ENCODE measurements at places on chromosomes 2 and 18.

GRCh38 chr2:74843433-74843832 is 9.5 kb downstream of the HK2 start:
- DNase-seq, result no peak

GRCh38 chr2:9710311-9710710 is 79.5 kb upstream of the YWHAQ start:
- DNase-seq, result no peak

- DNase-seq, result no peak
Observed at GRCh38 chr18:36505665-36506064, 208.2 kb downstream of the FHOD3 start.

GRCh38 chr2:130150181-130151144 is 5.6 kb upstream of the CCDC74B start:
- DNase-seq, result no peak

DNA sequence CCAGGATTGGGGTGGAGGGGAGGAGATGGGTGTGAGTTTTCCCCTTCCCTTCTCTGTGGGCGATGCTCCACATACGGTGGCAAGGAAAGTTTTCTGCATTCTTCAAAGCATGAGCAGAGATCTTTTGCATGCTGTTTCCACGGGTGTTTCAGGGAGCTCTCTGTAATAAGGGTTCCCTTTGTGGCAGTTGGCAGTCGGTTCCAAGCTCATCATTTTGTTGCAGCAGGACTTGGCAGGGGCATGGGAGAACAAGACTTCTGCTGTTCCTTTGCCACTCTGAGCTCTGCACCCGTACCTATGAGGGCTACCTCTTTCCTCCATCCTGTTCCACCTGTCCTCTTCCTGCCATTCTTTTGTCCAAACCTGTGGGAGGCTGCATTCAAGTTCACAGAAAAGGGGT is 71.3 kb upstream of the SPRED2 start:
- no peak for DNase-seq

DNA sequence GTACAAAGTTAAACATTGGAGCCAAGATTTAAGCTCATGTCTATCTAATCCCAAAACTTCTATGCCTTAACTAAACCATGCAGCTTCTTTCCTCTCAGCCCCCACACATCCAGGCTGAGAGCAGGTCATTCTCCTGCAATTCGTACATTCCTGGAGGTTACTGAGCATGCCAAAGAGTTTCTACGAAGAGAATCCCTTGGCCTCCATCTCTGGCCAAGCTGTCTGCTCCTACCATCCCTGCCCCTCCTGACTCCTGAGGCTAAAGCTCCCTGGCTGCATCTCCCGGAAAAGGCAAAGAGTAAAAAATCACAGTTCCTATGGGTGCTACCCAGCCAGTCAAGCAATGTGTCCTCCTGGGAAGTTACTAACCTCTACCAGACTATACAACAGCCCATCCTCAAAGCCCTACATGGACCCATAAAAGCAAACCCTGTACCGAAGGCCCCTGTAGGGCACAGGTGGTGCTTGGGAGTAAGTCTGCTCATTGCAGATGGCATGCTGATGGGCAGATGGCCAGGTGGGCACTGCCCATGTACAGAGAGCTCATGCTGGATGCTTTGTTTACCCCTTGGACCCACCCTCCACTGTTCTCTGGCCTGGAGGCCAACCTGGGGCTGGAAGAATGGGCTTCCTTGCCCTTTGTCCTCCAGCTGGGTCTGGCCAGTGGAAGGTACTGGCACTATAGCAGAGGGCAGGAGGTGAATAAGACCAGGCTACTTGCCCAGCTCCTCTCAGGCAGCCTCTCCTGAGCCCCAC is 99.5 kb downstream of the TTC32 start:
- no peak for DNase-seq

DNA sequence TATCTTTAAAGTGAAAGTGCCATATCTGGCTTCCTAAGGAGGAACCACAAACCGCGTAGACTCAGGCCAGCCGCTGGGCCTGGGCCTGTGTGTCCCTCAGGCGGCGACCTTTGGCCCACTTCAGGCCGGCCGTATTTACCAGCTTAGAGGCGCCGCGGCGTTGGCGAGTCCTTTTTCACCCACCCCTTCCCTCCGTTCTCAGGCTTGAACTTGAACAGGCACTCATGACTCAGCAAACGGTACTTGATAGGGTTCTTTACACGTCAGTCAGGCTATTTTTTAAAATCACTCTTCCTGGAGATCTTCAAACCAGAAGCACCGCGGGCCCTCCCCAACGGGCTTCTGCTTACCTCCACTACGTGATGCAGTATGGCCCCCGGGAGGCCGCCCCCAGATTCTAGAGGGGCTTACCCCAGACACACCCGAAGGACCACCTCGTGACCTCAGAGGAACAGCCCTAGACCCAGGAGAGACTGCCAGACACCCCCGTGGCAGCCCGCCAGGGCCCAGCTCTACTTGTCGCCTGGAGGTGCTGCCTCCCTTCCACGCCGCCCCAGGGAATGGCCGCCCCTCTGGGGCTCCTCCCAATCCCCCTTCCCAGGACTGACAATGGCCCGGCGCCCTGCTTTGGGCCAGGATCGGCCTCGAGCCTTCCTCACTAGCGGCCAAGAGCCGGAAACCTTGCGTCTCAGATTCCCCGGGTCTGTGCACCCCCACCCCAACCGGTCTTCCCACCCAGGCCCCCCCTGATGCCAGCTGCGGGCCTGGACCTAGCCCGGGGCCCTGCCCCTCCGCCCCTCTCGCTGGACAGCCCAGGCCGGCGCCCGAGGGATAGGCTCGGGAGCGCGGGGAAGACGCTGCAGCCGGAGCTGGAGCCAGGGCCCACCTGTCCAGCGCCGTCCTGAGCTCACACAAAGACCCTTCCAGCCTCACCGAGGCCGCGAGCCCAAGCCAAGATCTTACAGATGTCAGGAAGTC is 33.8 kb upstream of the IMPA2 start:
- peak; percentile 75 for DNase-seq

DNA sequence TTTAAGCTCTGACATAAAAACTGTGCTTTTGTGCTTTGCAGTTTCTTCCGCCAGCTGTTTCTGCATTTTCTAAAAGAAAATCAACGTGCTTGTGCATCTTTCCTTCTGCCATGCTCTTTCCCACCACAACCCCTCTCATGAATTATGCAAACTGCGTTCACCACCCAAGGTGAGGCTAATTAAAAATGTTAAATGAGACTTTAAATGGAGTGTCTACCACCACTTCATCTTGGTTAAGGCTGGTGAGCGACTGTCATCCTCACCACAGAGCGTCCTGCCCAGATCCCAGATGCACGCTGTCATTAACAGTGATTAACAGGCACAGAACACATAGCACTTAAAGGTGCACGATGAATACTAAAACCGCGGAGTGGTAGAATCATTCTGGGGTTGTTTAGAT is 250.5 kb upstream of the RAB6C start:
- DNase-seq, result no peak

DNA sequence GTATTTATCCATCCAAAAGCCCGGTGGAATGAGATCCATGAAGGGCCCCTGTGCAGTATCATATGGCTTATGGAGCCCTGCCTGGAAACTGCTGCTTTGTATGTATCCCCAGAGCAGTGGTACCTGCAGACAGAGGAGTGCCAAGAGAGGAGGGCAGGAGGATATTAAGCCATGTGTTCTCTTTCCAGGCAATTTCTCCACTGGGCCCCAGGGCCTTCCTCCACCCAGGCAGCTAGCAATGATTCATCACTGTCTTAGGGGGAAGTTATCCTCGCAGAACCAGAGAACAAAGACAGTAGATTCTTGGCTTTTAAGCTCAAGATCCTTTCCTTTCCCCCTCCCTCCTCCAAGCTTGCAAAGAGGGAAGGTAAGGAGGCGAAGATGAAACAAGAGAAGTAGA is 98.1 kb downstream of the LRRC30 start:
- DNase-seq, result no peak
